ENCODE measurements at places on chromosomes 7 and 10. TPM values are rescaled to one million over a fixed set of nuclear protein-coding genes. Genes with fewer than 3 reads are reported as not detected.
A peak's percentile ranks its signal among the peaks of the same experiment; 100 is the strongest.

DNA sequence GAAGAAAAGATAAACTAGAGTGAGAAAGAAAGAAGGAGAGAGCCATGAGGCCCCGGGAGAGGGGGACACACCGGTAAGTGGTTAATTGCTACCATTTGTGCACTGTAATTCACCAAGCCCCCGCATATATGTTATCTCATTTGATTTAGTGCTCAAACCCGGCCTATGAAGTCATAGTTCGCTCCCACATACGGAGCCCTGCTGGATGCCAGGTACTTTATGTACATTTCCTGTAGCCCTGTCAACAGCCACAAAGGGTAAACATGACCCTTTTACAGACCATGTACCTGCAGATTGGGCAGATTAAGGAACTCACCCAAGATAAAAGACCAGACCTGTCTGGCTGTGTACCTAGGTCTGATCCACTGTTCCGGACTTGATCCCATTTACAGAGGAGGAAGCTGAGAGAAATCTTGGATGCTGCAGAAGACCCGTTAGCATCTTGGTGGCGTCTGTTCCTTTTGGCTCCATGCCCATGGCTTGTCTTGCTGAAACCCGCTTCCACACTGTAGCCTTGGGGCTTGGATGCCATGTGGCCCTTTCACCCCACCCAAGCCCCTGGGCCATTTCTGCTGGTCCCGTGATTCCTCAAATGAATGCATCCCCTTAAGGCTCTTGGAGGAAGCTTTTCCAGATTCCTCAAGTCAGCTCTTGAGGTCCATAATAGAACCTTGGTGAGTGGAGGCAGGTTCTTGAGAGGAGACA, 32.3 kb downstream of the FAM241B start:
- H3K27ac ChIP-seq: no peak overlapping the region
- DNase-seq: no peak
- H3K27me3 ChIP-seq: peaks cover 31% of the 10 kb centered on the region
- no peaks in the 10 kb centered on the region for H3K4me1 ChIP-seq
- H3K4me3 ChIP-seq: no peak overlapping the region

DNA sequence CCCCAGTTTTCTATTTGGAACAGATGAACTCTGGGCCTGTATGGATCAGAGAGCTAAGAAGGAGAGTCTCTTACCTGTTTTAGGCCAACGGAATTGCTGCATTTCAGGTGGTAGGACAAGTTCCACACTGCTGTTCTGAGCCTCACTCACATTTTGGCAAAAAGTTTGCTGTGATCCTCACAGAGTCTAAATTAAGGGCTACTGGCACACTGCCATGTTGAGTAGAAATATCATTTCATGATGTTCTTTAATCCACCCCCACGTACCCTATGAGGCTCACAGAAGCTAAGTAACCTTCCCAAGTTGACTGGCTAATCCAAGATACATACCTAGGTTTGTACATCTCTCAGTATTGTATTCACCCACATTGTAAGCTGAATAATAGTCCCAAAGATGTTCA, 447.2 kb downstream of the INHBA start:
- no peak overlapping the region for H3K27ac ChIP-seq
- H3K27me3 ChIP-seq: no peaks in the 10 kb centered on the region
- H3K36me3 ChIP-seq: no peaks in the 10 kb centered on the region
- no peak for DNase-seq

- no peak overlapping the region for H3K4me3 ChIP-seq
- H3K27me3 ChIP-seq: no peaks in the 10 kb centered on the region
- no peak for DNase-seq
- H3K4me1 ChIP-seq: peaks cover 64% of the 10 kb centered on the region
Observed at GRCh38 chr10:12357525-12358151, 8.3 kb downstream of the CAMK1D start.

DNA sequence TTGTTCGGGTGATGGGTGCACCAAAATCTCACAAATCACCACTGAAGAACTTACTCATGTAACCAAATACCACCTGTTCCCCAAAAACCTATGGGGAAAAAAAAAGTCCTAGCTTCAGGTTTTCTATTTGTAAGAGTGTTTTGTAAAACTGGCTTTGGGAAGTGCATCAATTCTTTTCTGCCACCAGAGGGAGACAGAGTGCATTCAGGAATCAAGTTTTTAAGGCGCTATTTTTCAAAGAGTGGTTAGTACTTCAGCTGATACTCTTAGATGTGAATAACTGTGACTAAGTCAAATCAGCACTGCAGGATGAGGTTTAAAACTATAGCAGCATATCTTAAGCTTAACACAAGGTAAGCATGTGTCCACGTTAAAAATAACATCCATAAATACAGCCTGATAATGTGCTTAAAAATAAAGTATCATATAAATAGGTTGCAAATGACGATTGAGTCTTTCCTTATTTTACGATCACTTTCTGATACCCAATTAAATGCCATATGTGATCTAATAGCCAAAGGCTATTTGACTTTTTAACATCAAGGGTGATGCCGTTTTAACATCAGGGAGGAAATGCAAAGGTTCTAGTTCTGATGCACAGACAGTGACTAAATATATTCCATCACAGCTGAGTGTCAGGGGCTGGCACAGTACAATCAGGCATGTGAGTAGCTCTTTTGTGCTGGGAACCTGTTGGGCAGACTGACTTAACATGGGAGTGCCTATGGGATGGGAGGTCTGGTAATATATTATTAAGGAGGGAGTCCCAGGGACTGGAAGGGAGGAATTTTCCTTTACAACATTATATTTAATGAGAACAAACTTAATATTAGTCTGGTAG, 10.6 kb upstream of the LYZL2 start:
- DNase-seq: no peak
- H3K4me3 ChIP-seq: no peak overlapping the region
- no peak overlapping the region for H3K27ac ChIP-seq
- peaks cover 2% of the 10 kb centered on the region for H3K4me1 ChIP-seq
- no peaks in the 10 kb centered on the region for H3K36me3 ChIP-seq
- peaks cover 49% of the 10 kb centered on the region for H3K27me3 ChIP-seq

DNA sequence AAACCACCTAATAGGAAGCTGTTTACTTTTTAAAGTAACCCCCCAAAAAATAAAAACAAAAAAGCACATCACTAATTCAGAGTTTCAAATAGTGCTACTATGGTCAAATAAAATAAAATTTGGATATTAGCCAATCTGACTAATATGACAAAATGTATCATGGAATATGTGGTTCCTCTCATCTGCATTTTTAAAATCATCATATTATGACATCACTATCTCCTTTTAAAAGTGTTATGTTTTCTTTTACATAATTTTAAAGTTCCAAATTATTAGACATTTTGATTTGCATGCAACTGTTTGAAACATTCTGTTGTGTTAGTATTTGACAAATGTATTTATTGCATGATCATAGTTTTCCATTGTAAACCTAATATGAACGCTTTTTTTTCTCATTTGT, 110.4 kb downstream of the AASS start:
- H3K4me3 ChIP-seq: no peak overlapping the region
- H3K27me3 ChIP-seq: no peaks in the 10 kb centered on the region
- no peaks in the 10 kb centered on the region for H3K36me3 ChIP-seq
- DNase-seq: no peak
- no peaks in the 10 kb centered on the region for H3K4me1 ChIP-seq

DNA sequence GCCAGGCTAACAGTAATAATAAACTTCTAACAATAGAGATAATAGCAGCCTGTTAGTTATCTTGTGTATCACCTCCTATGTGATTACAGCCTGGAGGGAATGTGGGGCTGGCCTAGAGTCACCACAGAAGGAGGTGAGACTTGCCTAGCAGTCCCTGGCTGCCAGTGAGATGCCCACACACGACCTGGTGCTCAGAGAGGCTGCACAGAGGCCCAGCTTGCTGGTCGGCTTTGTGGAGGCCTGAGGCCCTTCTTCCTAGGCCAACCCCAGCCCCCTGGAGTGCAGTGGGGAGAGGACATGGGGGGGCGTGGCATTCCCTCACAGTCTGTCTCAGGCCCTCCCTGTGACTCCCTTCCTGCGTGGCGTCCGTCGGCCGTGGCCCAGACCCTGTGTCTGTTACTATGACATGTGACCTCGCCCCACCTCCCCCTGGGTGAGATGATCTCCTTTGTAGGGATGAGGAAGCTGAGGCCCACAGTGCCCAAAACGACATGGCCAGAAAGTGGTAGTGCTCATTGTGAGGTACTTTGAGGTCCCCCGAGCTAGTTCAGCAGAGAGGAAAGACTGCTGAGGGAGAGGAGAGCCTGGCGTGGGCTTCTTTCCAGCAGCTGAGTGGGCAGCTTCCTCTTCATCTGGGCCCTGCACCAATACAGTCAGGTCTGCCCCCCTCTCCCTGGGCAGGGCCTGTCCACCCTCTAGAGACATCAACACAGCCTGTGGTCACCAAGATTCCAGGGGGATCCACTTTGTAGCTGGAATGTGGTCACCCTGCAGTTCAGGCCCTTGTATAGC, 29.7 kb downstream of the UNC5B start:
- H3K4me1 ChIP-seq: no peaks in the 10 kb centered on the region
- H3K4me3 ChIP-seq: no peak overlapping the region
- H3K36me3 ChIP-seq: no peaks in the 10 kb centered on the region
- no peak for DNase-seq
- peaks cover 5% of the 10 kb centered on the region for H3K27me3 ChIP-seq
- no peak overlapping the region for H3K27ac ChIP-seq

GRCh38 chr10:102815790-102816549, 21.2 kb downstream of the CYP17A1 start:
- peaks cover 13% of the 10 kb centered on the region for H3K4me1 ChIP-seq
- H3K36me3 ChIP-seq: peaks cover 8% of the 10 kb centered on the region
- peak overlapping the region; percentile 79 for H3K27ac ChIP-seq

- peaks cover 20% of the 10 kb centered on the region for H3K27me3 ChIP-seq
- H3K27ac ChIP-seq: no peak overlapping the region
- no peak overlapping the region for H3K4me3 ChIP-seq
- no peaks in the 10 kb centered on the region for H3K36me3 ChIP-seq
- DNase-seq: no peak
Observed at GRCh38 chr10:132020456-132020855, 38.7 kb upstream of the BNIP3 start.

- H3K27ac ChIP-seq: no peak overlapping the region
- H3K27me3 ChIP-seq: peaks cover 2% of the 10 kb centered on the region
- H3K4me3 ChIP-seq: no peak overlapping the region
- no peak for DNase-seq
Observed at GRCh38 chr10:122149561-122150505, 121.3 kb upstream of the BTBD16 start.

Gene ELMO1
- 26.9 TPM for polyA plus RNA-seq

Gene ANXA8L1
- not detected for polyA plus RNA-seq

Gene FRMD4A
- 0.02 TPM for polyA plus RNA-seq

Gene EPO
- polyA plus RNA-seq: not detected

Gene PIP
- polyA plus RNA-seq: not detected

Measured in naive thymus-derived CD8-positive, alpha-beta T cell (primary cell).